ENCODE measurements at places on chromosomes 16 and 17. TPM values are rescaled to one million over a fixed set of nuclear protein-coding genes. Genes with fewer than 3 reads are reported as not detected.

GRCh38 chr17:46878055-46878454, 26.7 kb downstream of the WNT9B start:
- no peak for DNase-seq

GRCh38 chr16:879461-879861, 78.9 kb upstream of the GNG13 start:
- DNase-seq: peak; percentile 38

GRCh38 chr16:67234180-67234597, 7.3 kb downstream of the TMEM208 start:
- DNase-seq: no peak

Gene SCGB1C2
- not detected for total RNA-seq

Gene MFSD6L
- total RNA-seq: 0.19 TPM

Gene PMFBP1
- 0.66 TPM for total RNA-seq

DNA sequence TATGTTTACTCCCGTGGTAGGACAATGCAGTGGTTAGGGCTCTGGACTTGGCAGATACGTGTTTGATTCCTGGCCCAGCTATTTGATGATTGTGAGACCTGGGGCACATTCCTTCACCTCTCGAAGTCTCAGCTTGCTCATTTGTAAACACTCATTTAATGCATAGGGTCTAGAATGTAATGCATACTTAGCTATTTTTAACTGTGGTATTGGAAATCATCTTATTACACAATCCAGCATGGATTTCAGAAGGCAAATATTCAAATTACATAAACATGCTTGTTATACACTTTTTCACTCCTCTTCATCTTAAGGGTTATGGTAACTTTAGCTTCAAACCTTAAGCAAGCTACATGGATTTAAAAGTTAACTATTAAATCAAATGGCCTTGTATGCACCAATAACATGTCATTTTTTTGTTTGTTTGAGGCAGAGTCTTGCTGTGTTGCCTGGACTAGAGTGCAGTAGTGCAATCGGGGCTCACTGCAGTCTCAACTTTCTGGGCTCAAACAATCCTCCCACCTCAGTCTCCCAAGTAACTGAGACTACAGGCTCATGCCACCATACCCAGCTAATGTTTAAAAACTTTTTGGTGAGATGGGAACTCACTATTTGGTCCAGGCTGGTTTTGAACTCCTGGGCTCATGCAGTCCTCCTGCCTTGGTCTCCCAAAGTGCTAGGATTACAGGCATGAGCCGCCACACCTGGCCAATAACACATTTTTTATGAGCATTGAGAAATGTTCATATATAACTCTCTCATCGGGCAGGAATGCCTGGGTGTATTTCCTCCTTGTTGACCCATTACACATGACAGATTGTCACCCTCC, 52.5 kb downstream of the VAT1L start:
- DNase-seq: no peak

Gene CHST6
- total RNA-seq: 2.4 TPM

- no peak for DNase-seq
Measured at GRCh38 chr17:72297326-72298115, 176.7 kb downstream of the SOX9 start.

Gene SEPTIN1
- total RNA-seq: 2.8 TPM

Gene G6PC1
- total RNA-seq: not detected

DNA sequence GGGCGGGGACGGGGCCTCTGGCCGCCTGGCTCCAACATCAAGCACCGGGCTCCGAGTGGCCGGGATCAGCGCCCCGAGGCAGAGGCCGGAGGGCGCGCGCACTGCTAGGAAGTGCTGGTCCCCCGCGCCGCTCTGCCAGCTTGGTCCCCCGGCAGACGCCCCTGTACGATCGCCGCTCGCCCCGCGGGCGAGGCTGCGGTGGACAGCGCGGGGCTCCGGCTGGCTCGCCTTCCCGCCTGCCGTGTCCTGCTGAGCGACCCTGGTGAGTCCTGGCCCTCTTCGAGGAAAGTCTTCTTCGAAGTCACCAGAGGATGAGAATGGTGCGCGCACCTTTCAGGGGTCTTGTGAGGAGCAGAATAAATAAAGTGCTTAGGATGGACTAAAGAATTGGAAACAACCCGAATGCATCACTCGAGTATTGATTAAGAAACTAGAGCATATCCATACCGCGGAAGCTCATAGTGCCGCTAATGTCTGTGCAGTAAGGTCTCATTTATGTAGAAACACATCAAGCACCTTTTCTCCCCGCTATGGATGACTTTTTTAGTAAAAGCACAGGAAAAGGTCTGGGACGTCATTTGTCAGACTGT, 392 bp downstream of the ZNF213 start:
- no peak for DNase-seq

Gene HEATR9
- not detected for total RNA-seq

- DNase-seq: no peak
Measured at GRCh38 chr16:635573-636205, 416 bp downstream of the METTL26 start.

- no peak for DNase-seq
Measured at GRCh38 chr17:16352303-16352666, 984 bp downstream of the CENPV start.

Gene SULT1A4
- 4.8 TPM for total RNA-seq

GRCh38 chr17:14042411-14042810, 26.9 kb upstream of the COX10 start:
- no peak for DNase-seq

GRCh38 chr17:59369031-59369975, 37.8 kb downstream of the YPEL2 start:
- DNase-seq: no peak

DNA sequence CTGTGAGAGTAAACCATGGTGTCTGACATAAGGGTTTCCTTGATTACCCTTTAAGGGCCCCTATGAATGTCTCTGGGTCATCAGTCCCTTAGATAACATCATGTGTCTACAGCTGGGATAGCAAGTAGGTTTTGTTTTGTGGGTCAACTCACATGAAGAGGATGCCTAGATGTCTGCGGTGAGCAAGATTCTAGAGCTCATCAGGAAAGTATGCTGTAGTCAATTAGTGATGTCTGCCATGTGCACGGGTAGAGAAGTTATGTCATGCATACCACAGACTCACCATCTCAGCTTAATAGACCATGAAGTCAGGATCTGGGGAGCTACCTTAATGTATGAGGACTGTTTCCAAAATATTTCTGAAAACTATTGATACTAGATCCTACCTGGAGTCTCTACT, 57.5 kb downstream of the CDH13 start:
- no peak for DNase-seq

Gene SLC12A4
- total RNA-seq: 125 TPM

DNA sequence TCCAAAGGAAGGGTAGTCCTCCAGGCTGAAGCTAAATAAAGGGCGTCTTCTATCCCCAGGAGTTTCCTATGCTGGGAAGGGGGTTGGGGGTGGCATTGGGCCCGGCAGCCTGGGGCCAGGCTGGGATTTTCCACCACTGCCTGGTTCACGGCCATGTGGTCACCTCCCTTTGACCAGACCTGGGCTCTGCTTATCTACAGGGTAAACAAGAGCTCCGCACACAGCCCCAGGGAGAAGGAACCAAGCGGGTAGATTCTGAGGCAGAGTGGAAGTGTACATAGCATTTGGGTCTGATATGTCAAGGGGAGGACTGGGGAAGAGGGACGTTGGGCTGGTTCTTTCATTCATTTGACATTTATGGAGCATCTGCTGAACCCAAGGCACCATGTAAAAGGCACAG, 27.2 kb upstream of the TMEM220 start:
- no peak for DNase-seq

GRCh38 chr16:69717066-69717465, 9.3 kb downstream of the NQO1 start:
- no peak for DNase-seq

GRCh38 chr17:50221864-50222545, 20.6 kb upstream of the COL1A1 start:
- peak; percentile 88 for DNase-seq

GRCh38 chr16:80233097-80233835, 307.5 kb upstream of the DYNLRB2 start:
- DNase-seq: no peak

Gene OTOP3
- total RNA-seq: not detected

Gene PPY
- total RNA-seq: not detected

- DNase-seq: peak; percentile 75
Measured at GRCh38 chr17:33291248-33292200, 1.6 kb downstream of the ASIC2 start.

Gene NPIPB13
- total RNA-seq: 25.8 TPM

GRCh38 chr17:77416105-77416713, 275.4 kb downstream of the SEC14L1 start:
- no peak for DNase-seq

GRCh38 chr16:86595983-86596605, 17.7 kb downstream of the FOXL1 start:
- no peak for DNase-seq

DNA sequence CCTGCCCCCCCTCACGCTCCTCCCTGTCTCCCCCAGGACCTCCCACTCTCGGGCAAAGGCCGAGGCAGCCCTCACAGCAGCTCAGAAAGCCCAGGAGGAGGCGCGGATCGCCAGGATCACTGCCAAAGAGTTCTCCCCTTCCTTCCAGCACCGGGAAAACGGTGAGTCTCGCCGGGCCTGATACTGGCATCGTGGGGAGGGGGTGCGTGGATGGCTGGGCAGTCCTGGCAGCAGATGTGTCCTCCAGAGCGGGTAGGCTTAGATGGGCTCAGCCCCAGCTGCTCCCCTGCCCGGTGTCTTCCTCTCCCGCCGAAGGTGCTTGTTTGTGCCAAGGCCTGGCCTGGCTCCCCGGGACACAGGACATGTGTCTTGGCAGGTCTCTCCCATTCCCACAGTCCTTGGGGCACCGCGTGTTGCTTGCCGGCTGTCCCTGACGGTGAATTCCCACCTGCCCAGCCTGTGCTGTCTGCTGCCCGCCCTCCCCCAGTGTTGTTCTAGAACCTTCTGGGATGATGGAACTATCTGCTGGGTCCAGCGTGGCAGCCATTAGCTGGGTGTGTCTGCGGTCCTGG, 81.6 kb downstream of the KLHDC4 start:
- DNase-seq: no peak

Gene VPS35L
- 66.8 TPM for total RNA-seq

DNA sequence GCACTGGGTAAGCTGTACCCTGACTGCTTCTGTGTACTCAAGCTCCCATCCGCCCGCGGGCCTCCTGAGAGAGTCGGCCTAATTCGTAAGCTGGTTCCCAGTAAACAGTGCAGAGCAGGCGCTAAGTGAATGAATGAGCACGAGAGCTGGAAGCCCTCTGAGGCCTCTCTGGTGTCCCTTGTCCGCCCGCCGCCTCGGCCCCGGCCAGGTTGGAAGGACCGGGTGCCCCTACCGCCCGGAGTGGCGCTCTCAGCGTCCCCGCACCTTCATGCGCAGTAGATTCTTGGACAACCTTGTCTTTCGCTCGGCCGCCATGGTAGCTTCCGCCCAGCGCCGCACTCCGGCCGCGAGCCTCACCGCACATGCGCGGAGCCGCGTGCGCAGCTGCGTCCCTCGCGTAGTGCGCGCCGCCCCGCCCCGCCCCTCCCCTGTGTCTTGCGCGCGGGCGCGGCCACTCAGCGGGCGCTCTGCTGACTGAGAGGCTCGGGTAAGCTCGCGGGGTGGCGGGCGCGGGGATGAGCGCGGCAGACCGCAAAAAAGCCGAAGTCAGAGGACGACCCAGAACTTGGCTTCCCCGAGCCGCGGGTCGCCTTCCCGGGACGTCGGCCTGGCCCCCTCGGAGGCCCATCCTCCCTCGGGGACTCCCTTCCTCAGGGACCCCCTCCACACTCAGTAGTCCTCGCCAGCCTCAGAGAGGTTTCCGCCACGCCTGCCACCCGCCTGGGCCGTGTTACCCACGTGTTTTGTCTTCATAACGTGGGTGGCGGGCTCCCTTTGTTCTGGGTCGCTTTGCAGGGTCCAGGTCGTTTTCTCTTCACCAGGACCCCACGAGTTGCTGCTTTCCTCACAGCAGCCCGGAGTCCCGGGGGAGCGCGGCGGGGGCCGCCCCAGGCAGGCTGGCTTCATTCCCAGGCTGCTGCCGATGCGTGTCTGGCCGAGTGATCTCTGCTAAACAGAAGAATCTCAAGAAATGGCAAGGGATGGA, at the start of gene MPHOSPH6:
Gene MPHOSPH6, minus strand, starts transcription at position 364 of the 985 bp plus-strand sequence. Its CDS starts 49 bp downstream, at position 315.
- DNase-seq: peak; percentile 97

- no peak for DNase-seq
Measured at GRCh38 chr16:87690911-87691685, 74.7 kb downstream of the KLHDC4 start.

Gene OR1A1
- total RNA-seq: not detected

DNA sequence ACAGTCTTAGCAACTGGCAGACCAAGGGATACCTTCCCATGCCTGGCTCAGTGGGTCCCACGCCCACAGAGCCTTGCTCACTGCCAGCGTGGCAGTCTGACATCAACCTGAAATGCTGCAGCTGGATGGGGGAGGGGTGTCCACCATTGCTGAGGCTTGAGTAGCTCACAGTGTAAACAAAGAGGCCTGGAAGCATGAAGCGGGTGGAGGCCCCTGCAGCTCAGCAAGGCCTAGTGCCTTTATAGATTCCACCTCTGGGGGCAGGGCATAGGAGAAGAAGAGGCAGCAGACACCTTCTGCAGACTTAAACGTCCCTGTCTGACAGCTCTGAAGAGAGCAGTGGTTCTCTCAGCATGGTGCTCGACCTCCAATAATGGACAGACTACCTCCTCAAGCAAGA, 263.2 kb downstream of the KIF2B start:
- no peak for DNase-seq

GRCh38 chr16:66662445-66663194, 33.9 kb downstream of the CMTM4 start:
- DNase-seq: no peak

Gene NPIPA7
- 25.3 TPM for total RNA-seq

- peak; percentile 79 for DNase-seq
Measured at GRCh38 chr17:17021194-17021863, 20.9 kb upstream of the MPRIP start.

Gene CA7
- not detected for total RNA-seq

DNA sequence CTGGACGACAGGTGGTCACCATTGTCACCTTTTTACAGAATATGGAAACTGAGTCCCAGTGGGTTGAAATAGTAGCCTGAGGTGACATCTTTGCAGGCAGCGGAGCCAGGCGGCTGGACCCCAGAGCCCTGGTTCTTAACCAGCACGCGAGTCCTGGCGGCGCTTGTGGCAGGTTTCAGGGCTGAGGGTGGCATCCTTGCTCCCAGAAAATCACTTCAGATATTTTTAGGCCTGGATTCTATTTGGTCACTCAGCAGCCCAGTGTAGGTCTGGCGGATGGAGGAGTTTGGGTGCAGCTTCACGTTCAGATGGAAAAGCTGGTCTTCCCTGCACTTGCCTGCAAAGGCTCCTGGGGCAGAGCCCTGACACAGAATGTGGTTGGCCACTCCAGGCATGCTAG, 354.0 kb downstream of the SNX29 start:
- DNase-seq: no peak

- DNase-seq: no peak
Measured at GRCh38 chr16:68676113-68676860, 31.2 kb downstream of the CDH3 start.

Gene CSF3
- total RNA-seq: 5.4 TPM
